SJSA1 (cell line): ENCODE measurements at places on chromosomes 7 and 10. TPM values are rescaled to one million over a fixed set of nuclear protein-coding genes. Genes with fewer than 3 reads are reported as not detected.

DNA sequence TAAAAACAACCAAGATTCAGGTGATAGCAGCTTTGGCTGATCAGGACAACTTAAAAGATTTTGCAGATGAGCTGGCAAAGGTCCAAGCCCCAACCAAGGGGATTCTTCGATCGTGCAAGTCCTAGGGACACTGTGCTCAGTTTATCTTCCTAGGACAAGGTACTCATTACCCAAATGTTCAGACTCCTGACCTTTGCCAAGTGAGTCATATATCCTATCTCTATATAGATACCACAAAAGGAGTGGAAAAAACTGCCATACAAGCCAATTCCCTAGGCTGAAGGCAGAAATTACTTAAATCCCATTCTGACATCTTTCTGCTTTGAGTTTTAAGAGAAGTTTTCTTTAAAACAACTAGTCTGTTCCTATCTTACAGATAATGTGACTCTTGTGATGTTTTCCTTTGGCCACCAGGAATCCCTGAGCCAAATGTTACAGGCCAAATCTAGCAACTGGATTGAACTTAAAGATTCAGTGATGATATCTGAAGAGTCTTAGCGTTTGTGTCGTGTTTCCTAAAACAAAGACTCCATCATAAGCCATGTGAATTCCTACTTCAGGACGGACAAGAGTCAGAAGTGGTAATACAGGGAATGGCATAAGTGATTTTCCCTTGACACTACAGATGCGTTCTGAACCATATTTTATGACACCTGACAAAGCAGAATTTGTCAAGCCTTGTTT lies 142.6 kb upstream of the ASAH2 start:
- peaks cover 5% of the 10 kb centered on the region for H3K36me3 ChIP-seq
- no peak overlapping the region for H3K4me3 ChIP-seq
- no peak overlapping the region for H3K27ac ChIP-seq

Gene CHN2
- total RNA-seq: 0.21 TPM in 1 of 2 replicates, not detected in the other

GRCh38 chr7:51328351-51328801 lies 11.8 kb upstream of the COBL start:
- no peak overlapping the region for H3K27ac ChIP-seq
- no peak for DNase-seq
- no peak overlapping the region for H3K4me3 ChIP-seq

- H3K4me3 ChIP-seq: no peak overlapping the region
- no peak overlapping the region for H3K27ac ChIP-seq
- no peaks in the 10 kb centered on the region for H3K36me3 ChIP-seq
- H3K4me1 ChIP-seq: no peaks in the 10 kb centered on the region
- H3K27me3 ChIP-seq: 0 out of 2 replicates have a peak, but pooled peaks cover 6% of the 10 kb centered on the region
- DNase-seq: no peak
Observed at GRCh38 chr10:118568327-118568848, 27.1 kb downstream of the PRLHR start.

- H3K36me3 ChIP-seq: peaks cover 18% of the 10 kb centered on the region
- no peak overlapping the region for H3K4me3 ChIP-seq
- no peak overlapping the region for H3K27ac ChIP-seq
- no peak for DNase-seq
- no peaks in the 10 kb centered on the region for H3K27me3 ChIP-seq
Observed at GRCh38 chr7:121072826-121073225, 84.3 kb downstream of the CPED1 start.

- peaks cover 88% of the 10 kb centered on the region for H3K27me3 ChIP-seq
- no peak overlapping the region for H3K27ac ChIP-seq
- DNase-seq: no peak
- H3K4me3 ChIP-seq: no peak overlapping the region
- no peaks in the 10 kb centered on the region for H3K4me1 ChIP-seq
- H3K36me3 ChIP-seq: no peaks in the 10 kb centered on the region
Observed at GRCh38 chr10:23196915-23197314, 4.8 kb downstream of the PTF1A start.

- H3K36me3 ChIP-seq: no peaks in the 10 kb centered on the region
- H3K4me3 ChIP-seq: no peak overlapping the region
- DNase-seq: no peak
- H3K27me3 ChIP-seq: peaks cover 18% of the 10 kb centered on the region
- H3K27ac ChIP-seq: no peak overlapping the region
Observed at GRCh38 chr10:103551619-103552602, 58.4 kb downstream of the NEURL1 start.

DNA sequence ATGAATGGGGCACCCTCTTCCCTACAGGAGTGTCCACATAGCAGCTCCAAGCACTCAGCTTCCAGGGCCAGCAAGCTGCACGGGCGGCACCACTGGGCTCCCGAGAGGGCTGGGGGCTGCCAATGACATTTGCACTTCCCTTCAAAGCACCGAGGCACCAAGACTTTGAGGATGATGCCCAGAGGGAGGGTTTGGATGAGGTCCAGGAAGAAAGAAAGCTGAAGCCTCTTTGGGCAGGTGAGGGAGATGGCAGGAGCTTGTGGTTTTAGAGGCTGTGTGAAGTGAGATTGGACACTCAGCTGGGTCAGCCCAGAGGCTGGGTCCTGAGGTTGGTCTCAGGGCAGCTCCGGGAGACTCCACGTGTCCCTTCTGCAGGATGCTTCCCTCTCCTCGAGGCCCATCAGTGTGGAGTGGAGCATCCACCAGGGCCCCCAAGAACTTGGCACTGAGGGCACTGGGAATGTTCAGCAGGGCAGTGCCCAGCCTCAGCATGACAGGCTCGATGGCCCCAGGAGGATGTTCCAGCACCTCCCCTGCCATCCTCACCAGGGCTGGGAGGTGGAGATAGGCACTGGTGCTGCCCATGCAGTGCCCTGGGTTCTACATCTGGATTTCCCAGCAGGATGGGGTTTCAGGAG lies 54.9 kb upstream of the IGFBP3 start:
- DNase-seq: no peak
- no peak overlapping the region for H3K27ac ChIP-seq
- no peak overlapping the region for H3K4me3 ChIP-seq

- H3K36me3 ChIP-seq: no peaks in the 10 kb centered on the region; the same call in 1 of the 2 replicates
- no peak for DNase-seq
- H3K27ac ChIP-seq: no peak overlapping the region
- peaks cover 9% of the 10 kb centered on the region for H3K4me1 ChIP-seq
- H3K27me3 ChIP-seq: no peaks in the 10 kb centered on the region
Observed at GRCh38 chr7:39674406-39674805, 51.0 kb downstream of the RALA start.

DNA sequence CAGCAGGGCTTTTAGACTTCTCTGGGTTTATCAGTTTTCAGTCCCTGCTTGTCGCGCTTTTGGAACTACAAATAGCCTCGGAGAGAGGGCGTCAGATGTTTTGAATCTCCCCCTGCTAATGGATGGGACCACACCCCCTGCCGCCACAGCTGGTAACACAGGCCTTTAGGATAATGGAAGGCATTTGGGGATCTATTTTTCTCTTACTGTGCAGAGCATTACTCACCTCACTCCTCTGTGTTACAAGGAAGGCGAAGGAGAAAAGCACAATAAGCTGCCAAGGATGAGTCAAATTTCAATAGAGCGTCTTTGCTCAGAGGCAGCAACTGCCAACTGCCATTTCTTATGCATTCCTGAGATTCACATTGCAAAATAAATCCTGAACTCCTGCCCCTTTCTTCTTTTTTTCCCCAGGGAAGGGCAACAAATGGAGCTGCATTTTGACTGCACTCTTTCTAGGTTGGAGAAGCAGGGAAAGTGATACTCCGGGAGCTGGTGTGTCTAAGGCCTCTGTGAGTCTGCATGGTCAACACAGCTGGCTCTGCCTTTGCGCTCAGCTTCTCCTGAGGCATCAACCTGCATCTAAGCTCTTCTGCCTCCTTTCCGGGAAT lies 31.5 kb upstream of the SMNDC1 start:
- H3K4me3 ChIP-seq: no peak overlapping the region
- DNase-seq: peak; percentile 94
- H3K4me1 ChIP-seq: peaks cover 30% of the 10 kb centered on the region
- peak overlapping the region; percentile 85 for H3K27ac ChIP-seq

DNA sequence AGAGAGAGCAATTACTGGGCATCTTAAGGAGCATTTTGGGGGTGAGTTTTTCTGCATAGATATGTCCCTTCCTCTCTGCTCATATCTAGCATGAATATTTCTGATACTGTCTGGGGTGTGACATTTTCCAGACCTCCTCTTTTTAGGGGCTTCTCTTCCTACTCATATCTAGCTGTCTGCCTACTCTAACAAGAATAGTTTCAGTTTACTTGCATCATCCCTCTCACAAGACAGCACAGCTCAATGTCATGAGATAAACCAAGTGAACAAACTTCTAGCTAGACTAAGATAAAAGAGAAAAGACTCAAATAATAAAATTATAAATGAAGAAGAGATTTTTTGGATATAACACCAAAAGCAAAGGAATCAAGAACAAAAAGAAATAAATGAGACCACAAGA lies 419.5 kb upstream of the SORCS1 start:
- no peaks in the 10 kb centered on the region for H3K4me1 ChIP-seq
- H3K36me3 ChIP-seq: no peaks in the 10 kb centered on the region
- no peak overlapping the region for H3K4me3 ChIP-seq
- no peak overlapping the region for H3K27ac ChIP-seq
- no peak for DNase-seq
- no peaks in the 10 kb centered on the region for H3K27me3 ChIP-seq

- H3K27ac ChIP-seq: no peak overlapping the region
- H3K4me3 ChIP-seq: no peak overlapping the region
- DNase-seq: no peak
- H3K36me3 ChIP-seq: no peaks in the 10 kb centered on the region
- peaks cover 11% of the 10 kb centered on the region for H3K4me1 ChIP-seq
Observed at GRCh38 chr7:30330134-30331111, 46.0 kb downstream of the ZNRF2 start.

- no peak overlapping the region for H3K4me3 ChIP-seq
- no peak overlapping the region for H3K27ac ChIP-seq
- no peaks in the 10 kb centered on the region for H3K36me3 ChIP-seq
- H3K27me3 ChIP-seq: no peaks in the 10 kb centered on the region
Observed at GRCh38 chr10:95767884-95768556, 12.1 kb downstream of the ENTPD1 start.

Gene HOXA11
- 4.4 and 5.9 TPM in 2 replicates for total RNA-seq

- H3K27ac ChIP-seq: no peak overlapping the region
- no peak overlapping the region for H3K4me3 ChIP-seq
- H3K27me3 ChIP-seq: no peaks in the 10 kb centered on the region
- peak; percentile 21 for DNase-seq
- H3K4me1 ChIP-seq: peaks cover 15% of the 10 kb centered on the region
Observed at GRCh38 chr10:12507165-12507850, 158.0 kb downstream of the CAMK1D start.

Gene ZNF277
- 14.7 and 20.6 TPM in 2 replicates for total RNA-seq
